ENCODE measurements at places on chromosomes 12 and 14.

DNA sequence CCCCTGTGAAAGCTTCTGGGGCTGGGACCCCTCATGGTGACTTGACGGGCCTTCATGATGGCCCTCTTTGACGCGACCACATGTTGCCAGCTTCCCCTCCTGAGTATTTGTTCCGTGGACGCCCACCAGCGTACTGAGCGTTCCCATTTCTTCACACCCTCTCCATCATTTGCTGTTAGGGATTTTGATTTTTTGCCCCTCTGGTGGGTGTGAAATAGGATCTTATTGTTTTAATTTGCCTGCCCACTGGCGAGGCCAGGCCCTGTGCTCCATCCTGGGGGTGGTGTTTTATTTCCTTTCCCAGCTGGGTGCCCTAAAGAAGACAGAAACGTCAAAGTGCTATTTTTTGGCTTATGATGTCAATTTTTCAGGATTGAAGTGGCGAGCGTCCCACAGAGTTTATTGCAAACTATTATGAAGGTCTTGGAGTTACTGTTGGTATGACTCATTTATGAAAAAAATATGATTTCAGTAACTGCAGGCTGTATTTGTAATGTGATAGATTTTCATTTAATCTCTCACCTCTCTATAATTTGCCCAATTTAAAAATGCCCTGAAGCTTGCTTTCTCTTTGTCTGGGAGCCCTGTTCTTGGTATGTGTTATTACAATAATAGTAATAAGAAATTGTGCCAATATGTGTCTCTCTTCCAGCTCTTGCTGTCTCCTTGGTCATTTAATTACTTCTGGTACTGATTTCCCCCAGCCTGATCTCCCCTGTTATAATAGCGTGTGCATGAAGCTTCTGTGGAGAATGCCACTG is 99.6 kb downstream of the SLC25A47 start:
- no peak for DNase-seq

- DNase-seq, result no peak
Observed at GRCh38 chr12:104182144-104182543, 33.4 kb upstream of the TXNRD1 start.

GRCh38 chr12:111529424-111530368 is 69.4 kb downstream of the ATXN2 start:
- peak; percentile 43 for DNase-seq

DNA sequence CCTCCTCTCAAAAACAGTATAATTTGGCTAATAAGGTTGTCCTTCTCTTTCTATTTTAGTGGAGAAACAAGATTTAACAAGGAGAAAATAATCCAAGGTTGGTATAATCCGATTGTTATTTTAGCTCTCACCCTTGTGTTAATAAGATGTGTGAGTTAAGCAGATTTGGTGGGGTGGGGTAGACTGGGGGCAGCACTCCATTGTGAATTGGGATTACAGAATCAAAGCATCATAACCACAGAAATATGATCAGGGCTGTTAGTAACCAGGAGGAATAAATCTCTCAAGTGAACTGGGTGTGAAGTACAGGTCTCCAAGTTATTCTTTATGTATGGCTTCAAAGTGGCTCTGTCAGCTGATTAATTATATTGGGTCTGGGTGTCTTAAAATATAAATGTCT is 10.2 kb downstream of the TIGAR start:
- no peak for DNase-seq

DNA sequence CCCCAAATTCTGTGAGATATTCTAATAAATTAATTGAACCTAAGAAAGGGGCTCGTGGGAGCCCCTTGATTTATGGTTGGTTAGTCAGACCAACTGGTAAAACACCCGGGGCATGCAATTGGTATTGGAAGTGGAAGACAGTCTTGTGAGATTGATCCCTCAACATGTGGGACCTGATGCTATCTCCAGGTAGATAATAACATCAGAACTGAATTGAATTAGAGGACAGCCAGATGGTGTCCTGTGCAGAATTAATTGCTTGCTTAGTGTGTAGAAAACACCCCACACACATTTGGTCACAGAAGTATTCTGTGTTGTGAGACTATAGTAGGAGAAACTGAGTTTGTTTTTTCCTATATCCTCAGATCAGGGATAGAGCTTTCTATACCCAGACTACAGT is 22.0 kb downstream of the PYROXD1 start:
- DNase-seq, result no peak

DNA sequence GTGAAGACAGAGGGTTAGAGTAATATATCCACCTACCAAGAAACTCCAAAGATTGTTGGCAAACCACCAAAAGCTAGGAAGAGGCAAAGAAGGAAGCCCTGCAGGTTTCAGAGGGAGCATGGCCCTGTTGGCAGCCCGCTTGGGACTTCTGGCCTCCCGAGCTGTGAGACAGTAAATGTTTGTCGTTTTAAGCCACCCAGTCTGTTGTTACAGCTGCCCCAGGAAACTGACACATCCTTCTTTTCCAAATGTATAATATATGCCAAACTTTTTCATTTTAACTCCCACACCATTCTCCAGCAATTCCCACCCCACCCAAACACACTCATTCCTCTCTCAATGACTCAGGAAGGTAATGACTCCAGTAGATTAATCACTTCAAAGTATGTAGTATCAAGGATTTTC is 74.0 kb downstream of the RPS29 start:
- no peak for DNase-seq

DNA sequence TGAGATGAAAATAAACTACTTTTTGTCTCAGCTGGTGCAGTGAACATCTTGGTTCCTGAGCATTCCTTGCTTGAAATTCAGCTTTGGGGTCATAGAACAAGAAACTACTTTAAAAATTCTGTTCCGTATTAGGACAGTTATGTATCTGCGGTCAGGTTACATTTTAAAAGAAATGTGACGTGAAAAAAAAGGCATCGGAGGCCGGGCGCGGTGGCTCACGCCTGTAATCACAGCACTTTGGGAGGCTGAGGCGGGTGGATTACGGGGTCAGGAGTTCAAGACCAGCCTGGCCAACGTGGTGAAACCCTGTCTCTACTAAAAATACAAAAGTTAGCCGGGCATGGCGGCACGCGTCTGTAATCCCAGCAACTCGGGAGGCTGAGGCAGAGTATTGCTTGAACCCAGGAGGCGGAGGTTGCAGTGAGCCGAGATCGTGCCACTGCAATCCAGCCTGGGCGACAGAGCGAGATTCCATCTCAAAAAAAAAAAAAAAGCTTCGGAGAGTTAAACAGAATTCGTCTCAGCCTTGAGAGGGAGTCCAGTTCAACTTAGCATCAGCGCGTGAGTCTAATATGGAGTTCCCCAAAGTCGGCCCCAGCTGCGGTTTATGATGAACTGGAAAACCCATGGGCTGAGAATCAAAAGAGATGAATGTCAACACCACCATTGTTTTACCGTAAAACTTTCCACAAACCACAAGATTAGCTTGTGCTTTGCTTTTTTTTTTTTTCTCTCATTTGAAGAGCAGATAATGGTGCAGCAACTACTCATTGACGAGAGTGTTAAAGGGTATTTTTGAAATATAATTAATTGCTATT is 2.1 kb upstream of the SLC2A13 start:
- no peak for DNase-seq

GRCh38 chr12:24900196-24900595 is 48.7 kb downstream of the BCAT1 start:
- DNase-seq, result no peak

DNA sequence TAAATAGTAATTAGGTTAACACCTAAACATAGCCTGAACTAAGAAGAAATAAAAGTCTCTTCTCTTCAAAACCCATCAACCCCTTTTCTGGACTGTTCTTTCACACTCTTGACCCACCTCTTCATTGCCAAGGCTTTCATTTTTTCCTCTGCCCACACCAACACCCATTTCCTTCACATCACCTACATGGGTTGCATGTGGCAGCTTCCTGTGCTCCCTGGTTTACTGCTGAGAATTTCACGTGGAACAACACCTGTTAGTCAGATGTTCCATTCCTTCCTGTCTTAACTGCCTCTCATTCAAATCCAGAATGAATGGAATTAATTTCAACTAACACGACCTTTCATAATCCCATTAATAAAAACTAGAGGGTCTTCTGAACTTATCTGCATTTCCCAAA is 157.3 kb downstream of the BCAT1 start:
- DNase-seq, result no peak

DNA sequence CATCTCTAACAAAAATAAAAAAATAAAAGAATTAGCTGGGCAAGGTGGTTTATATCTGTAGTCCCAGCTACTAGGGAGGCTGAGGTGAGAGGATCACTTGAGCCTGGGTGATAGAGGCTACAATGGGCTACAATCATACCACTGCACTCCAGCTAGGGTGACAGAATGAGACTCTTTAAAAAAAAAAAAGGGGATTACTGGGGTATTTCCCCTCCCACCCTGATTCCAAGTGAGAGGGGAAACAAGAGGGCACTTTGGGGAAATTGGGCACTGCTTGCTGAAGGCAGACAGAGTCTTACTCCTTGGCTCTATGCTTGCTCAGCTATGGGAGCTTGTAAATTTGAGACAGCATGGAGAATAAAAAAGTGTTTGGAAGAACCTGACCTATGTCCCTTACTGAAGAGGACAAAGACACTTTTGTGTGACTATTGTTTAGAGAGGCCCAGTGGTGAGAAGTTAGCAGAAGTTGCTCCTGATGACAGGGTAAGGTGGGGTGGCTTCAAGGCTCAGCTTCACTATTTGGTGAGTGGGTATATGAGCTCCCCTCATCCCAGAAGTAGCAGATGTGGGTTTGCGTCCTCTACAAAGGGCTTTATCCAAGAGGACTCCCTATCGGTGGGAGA is 44.0 kb downstream of the KLRG1 start:
- no peak for DNase-seq

DNA sequence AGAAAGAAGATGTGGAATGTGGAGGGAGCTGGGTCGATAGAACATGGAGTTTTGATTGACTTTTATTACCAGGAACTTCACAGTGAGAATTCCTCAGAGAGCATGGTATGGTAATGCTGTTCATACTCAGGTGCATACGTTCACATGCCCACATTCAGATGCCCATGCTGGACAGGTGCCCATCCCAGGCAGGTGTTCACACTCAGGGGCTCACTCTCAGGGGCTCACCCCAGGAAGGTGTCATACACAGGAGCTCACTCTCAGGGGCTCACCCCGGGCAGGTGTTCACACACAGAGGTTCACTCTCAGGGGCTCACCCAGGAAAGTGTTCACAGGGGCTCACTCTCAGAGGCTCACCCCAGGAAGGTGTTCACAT is 360.0 kb upstream of the SFSWAP start:
- no peak for DNase-seq

GRCh38 chr12:107233551-107233950 is 140.2 kb upstream of the CRY1 start:
- DNase-seq, result no peak

DNA sequence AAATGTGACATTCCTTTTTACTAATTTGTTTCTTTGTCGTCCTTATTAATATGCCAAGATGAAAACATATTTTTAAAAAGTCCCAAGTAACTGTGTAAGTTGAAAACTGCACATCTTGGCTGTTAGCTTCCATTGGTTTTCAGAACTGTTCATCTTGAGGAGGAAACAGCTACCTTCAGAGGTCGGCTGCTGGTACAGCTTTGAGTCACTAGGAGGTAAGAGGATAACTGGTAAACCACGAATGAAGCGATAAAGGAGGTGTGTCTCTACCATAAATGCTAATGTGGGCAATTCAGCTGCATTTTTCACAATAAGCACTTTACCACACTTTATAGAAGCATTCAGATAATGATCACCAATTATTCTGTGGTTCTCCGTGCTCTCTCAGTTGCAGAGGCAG is 137.5 kb upstream of the KRAS start:
- no peak for DNase-seq

DNA sequence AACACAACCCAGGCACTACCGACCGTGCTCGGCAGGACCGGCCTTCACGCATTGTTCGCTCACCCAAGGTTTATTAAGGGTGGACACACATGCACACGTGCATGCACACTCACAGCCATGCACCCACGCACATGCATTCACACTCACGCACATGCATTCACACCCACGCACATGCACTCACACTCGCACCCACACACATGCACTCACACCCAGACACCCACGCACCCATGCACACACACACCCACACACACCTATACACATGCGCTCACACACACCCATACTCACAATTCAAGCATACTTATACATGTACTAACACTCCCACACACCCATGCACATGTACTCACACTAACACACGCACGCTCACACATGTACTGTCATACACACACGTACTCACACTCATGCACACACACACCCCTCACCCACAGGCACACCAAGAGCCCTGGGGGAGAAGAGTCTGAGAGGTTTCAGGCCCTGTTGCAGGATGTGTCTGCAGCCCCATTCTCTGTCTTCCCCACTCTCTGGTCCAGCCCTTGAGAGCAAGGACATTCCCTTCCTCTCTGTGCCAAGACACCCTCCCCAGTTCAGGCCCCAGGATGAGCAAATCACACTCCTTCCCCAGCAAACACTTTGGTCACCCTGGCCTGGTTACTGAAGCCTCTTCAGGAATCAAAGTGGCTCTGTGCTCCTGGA is 49.4 kb upstream of the BCL11B start:
- no peak for DNase-seq

DNA sequence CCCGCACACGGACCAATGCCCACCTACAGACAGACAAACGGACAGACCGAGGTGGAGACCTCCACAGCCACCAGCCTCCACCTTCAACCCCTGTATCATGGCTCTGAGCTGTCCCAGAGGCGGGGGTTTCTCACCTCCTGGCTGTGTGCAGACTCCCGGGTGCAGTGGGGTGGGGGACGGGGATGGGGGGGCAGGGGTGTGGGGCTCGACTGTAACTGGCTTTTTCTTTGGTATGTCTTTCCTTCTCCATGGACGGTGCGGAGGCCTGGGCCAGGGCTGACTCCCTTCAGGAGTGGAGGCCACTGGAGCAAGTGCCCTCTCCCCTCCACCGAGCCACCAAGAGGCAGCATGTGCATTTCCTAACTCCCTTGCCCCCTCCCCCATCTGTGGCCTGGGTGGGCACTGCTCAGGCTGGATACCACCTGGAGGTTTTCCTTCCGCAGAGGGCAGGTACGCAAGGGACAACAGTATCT is 122.6 kb downstream of the ESRRB start:
- DNase-seq, result no peak

- no peak for DNase-seq
Observed at GRCh38 chr14:89697281-89698060, 257.1 kb downstream of the EFCAB11 start.

- DNase-seq, result no peak
Observed at GRCh38 chr12:26734510-26735248, 98.3 kb downstream of the ITPR2 start.

GRCh38 chr14:94227029-94227428 is 52.9 kb downstream of the PPP4R4 start:
- no peak for DNase-seq

- no peak for DNase-seq
Observed at GRCh38 chr14:76696791-76697190, 64.5 kb upstream of the VASH1 start.

- DNase-seq, result no peak
Observed at GRCh38 chr12:75603475-75603874, 92.1 kb upstream of the KRR1 start.
